Adrenal gland (tissue), 19 donors: ENCODE measurements at places on chromosomes 12 and 14.

DNA sequence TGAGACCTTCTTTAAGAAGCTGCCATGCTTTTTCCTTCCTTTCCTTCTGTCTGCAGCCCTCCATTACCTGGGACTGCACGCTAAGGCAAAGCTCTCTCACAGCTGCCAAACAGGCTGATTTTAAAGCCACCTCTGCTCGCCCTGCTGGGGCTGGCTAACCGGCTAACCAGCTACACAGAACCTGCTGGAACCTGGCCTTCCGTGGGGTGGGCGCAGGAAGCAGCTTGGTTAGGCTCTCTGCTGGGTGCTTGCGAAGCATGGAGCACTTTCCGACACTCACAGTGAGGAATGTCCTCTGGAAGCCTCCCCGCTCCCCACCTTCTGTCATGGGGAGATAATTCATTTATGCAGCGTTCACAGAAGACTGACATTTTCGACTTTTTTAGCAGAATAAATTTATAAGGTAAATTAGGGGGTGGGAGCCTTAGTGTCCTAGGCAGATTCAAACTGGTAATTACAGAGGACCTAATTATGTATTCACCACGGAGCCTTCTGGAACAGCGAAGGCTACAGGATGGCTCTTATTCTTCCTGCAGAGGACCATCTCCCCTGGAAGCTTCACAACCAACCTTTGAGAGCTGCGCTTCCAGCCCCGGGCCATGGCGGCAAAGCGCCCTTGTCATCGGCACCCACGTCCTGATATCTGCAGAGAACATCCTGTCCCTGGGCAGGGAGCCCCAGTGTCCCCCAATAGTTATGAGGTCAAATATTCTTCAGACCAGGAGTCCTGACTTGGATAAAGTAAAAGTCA lies 12.4 kb upstream of the BCL11B start:
- no peak for DNase-seq

DNA sequence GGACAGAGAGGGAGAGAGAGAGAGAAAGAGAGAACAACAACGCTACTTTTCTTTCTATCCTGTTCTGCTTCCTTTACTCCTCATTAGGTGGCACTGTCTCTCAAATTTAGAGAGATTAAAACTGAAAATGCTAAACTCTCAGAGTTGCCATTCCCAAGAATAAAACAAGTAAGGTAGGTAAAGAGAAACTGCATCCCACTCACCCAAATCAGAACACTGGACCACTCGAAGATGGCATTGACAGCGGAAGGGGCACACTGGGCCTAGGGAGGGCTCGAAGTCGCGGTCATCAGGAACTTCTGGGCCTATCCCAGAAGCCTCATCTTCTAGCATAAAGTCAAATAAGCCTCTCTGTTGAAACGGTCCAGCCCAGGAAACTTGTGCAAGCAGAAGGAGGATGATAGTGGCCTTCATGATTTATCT lies 4.5 kb downstream of the DCN start:
- DNase-seq: peak; percentile 16

DNA sequence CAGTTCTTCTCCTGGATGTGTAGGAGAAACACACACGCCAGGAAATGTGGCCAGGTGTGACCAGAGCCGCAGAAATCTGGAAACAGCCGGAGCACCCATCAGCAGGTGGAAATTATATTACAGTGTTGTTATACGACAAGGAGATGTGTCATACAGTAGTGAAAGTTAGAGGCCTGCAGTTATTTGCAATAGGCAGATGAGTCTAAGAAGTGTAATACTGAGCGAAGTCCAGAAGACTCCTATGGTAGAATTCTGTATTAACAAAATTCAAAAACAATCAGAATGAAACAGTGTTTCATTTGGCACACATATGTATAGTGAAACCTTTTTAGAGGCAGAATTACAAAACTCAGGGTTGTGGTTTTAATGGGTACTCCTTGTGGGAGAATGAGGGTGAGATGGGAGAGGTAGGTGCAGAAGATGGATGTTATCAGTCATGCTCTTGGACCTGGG lies 39.3 kb upstream of the AMN start:
- no peak for DNase-seq

- DNase-seq: no peak
These were observed 535 bp downstream of the BIN2 start for GRCh38 chr12:51323317-51323960.

DNA sequence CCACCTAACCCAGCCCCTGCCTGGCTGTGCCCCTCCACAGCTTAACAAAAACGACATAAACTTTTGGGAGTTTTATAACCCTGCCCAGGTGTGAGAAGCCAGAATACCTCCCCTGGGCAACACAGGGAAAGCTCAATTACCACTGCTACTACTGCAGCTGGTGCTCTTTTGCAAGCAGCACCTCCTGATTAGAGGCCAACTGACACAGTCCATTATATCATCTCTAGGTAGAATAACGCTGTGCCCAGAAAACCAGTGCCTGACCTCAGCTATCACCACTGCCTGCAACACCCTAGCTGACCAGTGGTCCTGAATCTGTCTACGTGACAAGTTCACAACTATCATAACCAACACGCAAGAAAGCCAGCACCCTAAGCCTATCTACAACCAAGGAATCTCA lies 34.2 kb downstream of the MDM1 start:
- DNase-seq: no peak

GRCh38 chr12:101238306-101238705 lies 28.3 kb upstream of the SLC5A8 start:
- no peak for DNase-seq

DNA sequence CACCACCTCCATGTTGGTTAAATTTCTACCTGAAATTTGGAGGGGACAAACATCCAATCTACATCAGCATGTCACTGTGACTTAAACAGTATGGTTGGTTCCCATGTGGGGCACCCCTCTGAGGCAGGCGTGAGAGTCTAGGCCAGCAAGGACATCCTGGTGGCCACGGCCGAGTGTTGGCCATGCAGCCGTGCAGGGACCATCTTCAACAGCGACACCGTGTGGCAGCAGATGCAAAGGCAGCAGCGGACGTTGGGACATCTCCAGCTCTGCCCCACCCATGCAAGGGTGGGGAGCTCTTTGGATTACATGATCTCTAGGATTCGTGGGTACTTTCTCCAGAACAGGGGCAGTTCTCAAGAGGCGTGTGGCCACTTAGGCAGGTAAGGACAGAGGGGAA lies 49.8 kb downstream of the NOC4L start:
- no peak for DNase-seq

- peak; percentile 82 for DNase-seq
These were observed 9.8 kb upstream of the HSP90AA1 start for GRCh38 chr14:102096569-102097188.

GRCh38 chr12:84704856-84705255 lies 207.7 kb downstream of the SLC6A15 start:
- DNase-seq: no peak

DNA sequence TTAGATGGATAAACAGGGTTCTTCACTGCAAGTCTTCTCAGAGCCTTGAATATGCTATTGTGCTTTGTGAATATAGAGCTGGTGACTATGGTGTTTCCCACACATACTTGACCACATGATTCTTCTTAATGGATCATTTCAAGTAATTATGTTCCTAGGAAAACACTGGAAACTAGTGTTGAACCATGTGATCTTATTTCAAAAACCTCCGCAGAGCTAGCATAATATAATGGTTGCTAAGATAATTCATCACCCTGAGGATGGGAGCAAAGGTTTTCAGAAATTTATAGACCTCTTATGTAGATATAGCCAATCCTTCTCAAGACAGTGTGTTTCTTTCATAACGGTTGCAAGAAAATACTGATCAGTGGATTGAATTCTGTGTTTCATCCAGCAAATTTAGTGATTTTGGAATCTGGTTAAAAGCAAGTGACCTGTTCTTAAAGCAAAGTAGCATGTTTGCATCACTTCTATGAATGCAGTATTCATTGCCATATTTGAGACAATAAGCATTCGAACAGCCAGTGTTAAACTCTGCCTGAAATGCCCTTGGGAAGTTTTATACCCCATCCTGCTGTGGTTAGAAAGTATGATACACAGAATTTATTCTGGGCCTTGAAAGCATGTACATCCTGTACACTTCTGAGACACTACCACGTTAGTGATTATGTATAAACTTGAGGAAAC lies 341.0 kb upstream of the E2F7 start:
- no peak for DNase-seq

DNA sequence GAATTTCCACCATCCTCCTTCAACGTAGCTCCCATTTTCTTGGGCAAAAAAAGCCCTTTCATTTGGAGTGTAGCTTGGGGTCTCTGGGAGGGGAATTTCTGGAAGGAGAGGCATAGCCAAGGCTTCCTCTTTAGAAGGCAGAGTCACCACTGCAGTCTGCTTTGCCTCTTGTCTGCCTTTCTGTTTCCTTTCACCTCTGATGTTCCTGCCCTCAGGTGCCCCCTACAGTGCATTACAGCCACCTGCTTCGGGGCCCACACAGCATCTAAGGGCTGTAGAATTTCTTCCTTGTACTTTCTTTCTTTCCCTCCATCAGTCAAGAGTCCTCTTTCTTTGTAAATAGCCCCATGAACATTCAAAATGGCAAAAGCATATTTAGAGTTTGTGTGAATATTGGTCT lies 1313.9 kb downstream of the TMEM121 start:
- no peak for DNase-seq

- DNase-seq: no peak
These were observed 71.7 kb downstream of the TPH2 start for GRCh38 chr12:72010356-72010755.

DNA sequence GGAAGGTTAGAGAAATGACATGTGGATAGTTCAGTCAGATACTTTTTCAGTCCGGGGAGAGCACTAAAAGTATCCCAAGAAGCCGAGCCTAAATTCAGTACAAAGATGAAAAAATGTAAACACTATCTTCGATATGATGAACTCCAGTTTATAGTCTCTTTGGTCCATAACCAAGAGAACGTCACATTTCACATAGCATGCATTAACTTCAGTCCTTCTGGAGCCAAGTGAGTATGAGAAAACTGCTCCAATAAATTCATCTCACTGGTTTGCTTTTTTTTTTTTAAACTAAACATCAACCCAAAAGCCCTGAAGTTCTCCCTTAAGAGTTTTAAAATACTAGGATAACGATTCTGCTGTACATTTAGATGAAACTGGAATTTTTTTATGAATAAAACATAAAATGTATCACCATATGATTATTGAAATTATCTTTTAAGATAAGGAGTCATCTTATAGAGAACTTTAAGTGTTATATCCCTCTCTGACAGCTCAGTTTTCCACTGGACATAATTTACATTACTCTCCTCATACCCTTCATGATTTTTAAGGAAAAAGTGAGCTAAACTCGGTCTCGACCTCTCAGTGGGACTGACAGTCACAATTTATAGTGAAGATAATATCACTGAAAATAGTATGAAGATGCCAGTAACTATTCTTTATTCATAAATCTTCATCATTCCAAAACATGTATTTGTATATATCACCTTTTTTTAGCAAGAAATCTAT lies 841.5 kb upstream of the FLRT2 start:
- no peak for DNase-seq

GRCh38 chr14:91893007-91893406 lies 25.7 kb upstream of the TC2N start:
- no peak for DNase-seq

DNA sequence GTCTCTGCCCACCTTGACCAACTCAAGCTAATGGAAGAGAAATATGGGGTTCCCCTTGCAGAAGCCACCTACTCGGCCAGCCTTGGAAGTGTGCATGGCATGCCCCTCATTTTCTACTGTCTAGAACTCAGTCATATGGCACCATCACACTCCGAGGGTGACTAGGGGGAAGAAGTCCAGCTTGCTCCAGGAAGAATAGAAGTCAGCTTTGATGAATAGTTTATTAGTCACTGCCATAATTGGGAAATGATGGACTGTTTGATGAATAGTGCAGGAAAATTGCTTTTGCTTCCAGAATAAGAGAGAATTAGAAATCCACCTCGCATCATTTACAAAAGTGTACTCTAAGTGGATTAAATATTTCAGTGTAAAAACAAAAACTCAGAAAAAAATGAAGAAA lies 1030.6 kb downstream of the VRK1 start:
- DNase-seq: no peak

GRCh38 chr12:15728118-15728598 lies 61.0 kb downstream of the EPS8 start:
- DNase-seq: no peak

GRCh38 chr12:92049403-92049802 lies 96.2 kb downstream of the BTG1 start:
- no peak for DNase-seq

DNA sequence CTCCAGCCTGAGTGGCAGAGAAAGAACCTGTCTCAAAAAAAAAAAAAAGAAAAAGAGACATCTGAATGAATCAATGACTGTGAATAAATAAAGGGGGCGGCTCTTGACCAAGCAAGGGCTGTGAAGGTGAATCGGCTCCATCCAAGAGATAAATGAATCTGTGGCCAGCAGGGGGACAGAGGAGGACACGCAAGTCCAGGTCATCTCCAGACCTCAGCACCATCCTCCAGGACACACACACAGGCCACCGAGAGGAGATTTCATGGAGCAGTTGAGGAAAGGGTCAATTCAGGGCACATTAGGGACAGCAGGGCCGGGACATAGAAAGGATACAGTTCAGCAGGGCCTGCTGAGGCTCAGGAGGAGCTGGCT lies 21.6 kb downstream of the TRPV4 start:
- no peak for DNase-seq

DNA sequence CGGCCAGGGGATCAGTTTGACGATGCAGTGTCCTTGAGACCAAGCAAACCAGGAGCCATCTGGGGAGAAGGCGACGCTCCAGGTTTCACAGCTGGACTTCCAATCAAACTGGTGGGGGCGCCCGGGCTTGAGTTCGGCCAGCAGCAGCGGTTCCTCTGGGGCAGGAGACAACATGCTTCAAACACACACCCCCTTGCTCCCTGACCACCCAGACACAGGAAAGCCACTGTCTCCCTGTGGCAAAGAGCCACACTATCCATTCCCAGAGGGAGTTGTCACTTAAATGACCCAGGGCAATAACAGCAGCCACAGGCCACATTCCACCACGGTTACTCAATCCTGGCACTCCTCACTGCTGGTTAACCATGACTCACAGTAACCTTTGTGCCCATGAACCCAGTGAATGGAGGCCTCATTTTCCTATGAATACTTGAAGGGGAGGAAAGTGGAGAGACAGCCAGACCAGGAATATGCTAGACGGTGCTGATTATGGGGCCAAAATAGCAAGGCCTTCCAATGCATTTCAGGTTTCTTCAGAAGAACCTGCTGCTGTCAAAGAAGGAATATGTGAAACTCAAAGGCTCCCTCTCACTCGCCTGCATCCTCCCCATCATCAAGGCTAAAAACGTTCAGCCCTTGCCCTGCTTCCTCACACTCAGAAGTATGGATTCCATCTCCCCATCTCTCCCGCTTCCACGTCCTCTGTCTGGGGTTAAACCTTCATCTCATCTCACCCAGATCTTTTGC lies 8.5 kb downstream of the WSB2 start:
- DNase-seq: peak; percentile 94

DNA sequence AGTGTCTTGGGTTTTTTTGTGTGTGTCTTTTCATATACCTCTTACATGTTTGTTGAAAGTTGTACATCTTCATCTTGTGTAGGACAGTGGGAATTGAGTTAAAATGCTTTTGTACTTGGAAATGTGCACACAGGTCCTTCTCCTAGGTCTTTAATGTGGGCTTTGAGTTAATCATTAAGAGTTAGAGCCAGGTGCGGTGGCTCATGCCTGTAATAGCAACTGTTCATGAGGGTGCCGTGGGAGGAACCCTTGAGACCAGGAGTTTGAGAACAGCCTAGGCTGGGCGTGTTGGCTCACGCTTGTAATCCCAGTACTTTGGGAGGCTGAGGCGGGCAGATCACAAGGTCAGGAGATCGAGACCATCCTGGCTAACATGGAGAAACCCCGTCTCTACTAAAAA lies 13.9 kb downstream of the CLECL1 start:
- no peak for DNase-seq
